Esophagus mucosa (tissue), 1 donor: ENCODE measurements at places on chromosomes 1 and 21. TPM values are rescaled to one million over a fixed set of nuclear protein-coding genes. Genes with fewer than 3 reads are reported as not detected.

KCNT2 gene
- 0.20 TPM for total RNA-seq

- no peak for ATAC-seq
Observed at GRCh38 chr1:18639368-18640055, 8.9 kb downstream of the PAX7 start.

- ATAC-seq: no peak
Observed at GRCh38 chr1:223837206-223837605, 8.5 kb downstream of the TP53BP2 start.

- no peak for ATAC-seq
Observed at GRCh38 chr1:86829321-86829720, 84.6 kb downstream of the SELENOF start.
